Stimulated activated CD8-positive, alpha-beta memory T cell treated with anti-CD3 and anti-CD28 coated beads, Interleukin-4, amount 100 ng/mL, for 4 hours (primary cell): ENCODE measurements at places on chromosomes 6 and 20.

DNA sequence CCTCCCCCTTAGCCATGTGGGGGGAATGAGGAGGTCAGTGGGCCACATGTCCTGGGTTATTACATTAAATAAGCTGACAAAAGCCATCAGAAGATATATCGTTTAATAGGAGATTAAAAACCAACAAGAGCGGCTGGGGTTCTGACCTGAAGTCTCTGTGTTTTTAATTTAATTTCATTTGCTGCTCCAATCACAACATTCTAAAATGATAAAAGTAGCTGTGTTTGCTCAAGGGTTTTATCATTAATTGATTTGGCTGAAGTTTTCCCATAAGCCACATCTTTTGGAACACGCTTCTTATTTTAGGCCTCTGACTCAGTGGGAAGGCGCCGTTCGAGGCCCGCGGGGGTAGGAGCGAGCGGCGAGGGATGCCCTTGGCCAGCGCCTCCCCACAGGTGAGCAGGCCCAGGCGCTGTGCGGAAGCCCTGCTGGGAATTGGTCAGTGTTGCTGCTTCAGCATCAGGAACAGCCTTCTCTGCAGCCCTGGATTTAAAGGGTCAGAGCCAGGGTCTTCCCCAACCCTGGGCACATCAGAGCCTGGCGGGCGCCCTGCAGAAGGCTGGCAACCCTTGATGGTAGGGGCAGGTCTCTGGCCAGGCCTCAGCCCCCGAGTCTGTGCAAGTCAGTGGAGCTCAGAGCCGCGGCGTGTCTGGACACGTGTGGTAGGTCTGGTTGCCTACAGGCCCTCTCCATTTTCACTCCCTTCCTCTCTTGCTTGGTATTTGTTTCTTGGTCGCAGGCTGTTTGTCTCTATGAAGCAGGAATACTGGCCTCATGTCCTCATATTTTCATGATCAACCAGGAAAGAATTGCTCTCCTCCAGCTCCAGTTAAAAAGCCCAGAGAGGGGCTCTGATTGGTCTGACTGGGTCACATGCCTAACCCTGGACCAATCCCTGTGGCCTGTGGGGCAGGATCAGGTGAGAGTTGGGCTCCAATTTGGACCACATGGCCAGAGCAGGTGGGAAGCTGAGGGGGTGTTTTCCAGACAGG lies 30.9 kb upstream of the MLN start:
- no peak for DNase-seq

GRCh38 chr6:119043783-119044182 lies 34.7 kb downstream of the FAM184A start:
- no peak for DNase-seq

DNA sequence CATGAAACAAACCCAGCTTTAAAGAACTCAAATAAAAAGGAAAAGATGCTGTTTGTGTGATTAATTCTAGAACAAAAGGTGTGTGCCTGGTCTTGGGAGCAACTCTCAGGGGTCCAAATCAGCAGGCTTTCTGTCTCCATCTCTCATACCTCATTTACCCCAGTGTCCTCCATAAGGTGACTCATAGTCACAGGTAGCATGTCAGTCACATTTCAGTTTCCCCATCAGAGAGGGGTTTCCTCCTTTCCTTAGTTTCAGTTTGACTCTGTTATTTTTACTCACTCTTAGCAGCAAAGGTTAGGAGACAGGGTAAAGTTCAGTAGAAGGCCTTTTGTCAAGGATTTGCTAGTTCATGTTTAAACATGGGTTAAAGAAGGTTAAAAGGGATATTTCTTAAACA lies 46.2 kb downstream of the OGFRL1 start:
- DNase-seq, result no peak

DNA sequence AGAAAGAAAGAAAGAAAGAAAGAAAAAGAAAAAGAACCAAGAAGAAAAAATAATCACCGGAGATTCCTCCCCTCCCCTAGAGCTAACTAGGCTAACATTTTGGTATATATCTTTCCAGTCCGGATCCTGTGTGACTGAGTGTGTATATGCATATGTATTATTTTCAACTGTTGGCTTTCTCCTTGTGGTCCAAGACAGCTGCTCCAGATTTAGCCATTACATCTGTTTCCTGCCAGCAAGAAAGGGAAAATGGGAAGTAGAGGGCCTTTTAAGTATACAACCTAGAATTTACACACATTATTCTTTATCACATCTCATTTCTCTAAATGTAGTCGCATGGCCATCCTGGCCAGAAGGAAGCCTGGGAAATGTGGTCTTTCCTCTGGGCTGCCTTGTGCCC lies 15.2 kb downstream of the SLC52A3 start:
- DNase-seq, result no peak

DNA sequence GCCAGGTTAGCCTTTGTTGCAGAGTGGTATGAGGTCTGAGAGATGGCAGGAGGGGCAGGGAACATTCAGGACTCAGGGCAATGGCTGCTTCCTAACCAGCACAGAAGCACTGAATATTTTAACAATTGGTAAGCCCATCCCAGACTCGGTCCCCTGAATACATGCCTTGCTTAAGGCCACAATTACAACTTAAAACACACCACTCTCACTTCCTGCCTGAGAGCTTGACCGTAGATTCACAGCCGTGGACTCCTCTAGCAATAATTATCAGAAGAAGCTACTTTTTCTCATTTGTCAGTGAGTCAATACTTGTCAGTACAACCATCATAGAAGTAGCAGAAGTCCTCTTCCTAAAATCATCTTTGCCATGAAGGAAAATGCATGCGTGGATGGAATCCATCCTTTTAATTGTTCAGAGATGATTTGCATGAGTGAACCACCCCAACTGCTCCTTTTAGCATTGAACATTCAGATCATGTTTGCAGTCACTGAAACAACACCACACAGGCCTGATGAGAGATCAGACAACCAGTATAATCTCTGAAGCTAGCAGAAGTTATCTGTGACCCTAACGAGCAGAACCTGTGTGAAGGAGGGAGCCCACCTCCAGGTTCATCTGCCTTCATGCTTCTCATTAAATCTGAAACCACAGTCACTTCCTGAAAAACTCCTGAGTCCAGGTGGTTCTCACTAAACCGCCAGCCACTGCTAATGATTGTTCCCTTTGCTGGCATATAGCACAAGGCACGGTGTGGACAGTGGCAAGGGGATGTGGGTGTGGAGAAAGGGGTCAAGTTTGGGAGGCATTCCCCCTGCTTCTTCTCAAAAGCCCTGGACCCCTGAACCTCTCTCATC lies 333.9 kb upstream of the CNR1 start:
- no peak for DNase-seq

DNA sequence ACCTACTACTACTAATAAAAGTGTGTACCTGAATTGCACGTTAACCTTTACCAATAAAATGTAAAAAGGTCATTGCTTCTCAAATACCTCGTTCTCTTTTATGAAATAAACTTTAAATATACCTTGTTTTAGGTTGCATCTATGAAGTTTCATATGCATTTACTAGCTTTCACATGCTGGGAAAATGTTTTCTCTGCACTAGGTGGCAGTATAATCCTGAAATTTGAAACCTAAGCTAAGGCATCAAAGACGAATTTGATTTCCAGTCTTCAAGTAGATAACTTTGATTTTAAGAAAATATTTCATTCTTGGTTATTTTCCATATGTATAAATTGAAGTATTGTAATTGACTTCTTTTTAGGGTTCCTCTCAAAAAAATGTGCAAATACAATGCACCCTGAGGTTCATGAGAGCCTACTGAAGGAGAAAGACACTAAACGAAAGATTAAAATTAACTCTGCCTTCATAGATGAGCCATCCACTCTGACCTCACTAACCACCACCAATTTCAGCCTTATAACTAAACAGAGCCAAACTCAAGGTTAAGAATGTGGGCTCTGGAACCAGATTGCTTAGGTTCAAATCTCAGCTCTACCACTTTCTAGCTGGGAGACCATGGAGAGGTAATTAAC lies 7.3 kb upstream of the COL9A1 start:
- no peak for DNase-seq

- no peak for DNase-seq
Observed at GRCh38 chr6:157539421-157539822, 158.4 kb downstream of the ZDHHC14 start.

DNA sequence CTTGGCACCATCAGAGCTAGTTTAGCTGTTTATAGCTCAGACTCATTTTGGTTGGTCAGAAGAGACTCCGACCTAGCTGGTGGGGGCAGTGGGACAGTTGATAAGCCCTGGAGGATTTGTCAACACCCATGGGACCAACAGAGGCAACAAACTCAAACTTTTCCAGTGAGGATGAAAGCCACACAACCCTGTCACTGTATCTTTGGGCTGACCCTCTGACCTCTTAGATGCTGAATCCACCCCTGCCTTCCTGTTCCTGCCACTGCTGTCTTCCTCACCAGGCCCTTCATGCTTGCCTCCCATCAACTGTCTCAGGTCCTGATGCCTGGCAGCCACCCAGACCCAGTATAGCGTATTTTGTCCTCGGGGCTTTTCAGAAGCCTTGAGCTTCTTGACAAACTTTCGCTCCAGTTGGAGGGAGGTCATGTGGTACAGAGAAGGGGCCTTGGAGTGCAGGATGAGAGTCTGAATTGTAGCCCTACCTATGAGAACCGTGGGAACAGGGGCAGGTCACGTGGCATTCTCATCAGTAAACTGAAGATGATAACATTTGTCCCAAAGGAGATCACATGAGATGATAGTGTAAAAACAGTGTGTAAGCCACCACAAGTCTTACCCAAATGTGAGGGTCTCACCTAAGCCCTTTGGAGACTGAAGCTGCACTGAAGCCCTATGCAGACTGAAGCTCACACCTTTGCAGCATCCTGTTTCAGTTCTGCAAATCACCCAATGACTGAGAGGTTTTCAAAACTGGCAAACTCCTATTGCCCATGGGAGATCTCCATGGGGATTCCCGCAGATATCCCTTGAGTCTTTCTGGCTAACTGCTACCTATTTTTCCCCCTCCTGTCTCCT lies 72.0 kb upstream of the F13A1 start:
- no peak for DNase-seq

DNA sequence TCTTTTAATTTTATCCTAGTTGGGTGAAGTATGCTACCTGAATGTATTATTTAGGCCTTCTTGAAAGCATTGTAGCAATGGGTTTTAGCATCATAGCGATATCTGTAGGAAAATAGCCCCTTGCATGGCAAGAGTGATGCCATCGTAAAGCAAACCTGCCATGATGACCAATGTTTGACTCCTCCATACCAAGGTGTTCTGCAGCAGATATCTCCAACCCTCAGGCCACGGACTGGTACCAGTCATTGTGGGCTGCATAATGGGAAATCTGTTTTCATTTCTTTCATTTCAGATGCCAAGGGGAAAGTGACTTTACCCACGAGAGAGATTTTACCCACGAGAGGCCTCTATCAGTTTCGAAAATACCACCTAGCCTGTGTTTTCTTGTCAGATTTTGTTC lies 6.2 kb downstream of the TXLNB start:
- DNase-seq, result no peak

DNA sequence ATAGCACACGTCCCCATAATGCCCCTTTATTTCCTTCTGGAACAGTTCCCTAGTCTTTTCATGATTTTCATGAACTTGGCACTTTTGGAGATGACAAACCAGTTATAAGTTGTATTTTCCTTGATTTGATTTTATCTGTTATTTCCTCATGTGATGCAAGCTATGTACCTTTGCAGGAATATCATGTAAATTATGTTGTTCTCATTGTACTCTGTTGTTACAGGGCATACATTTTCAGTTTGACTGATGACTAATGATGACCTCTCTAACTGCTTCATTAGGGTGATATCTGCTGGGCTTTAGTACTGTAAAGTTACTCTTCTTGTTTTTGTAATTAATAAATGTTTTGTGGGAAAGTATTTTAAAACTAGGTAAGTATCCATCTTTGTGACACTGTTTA lies 147.3 kb downstream of the ZFAND3 start:
- no peak for DNase-seq

- no peak for DNase-seq
Observed at GRCh38 chr6:99603421-99604165, 3.0 kb upstream of the PRDM13 start.

DNA sequence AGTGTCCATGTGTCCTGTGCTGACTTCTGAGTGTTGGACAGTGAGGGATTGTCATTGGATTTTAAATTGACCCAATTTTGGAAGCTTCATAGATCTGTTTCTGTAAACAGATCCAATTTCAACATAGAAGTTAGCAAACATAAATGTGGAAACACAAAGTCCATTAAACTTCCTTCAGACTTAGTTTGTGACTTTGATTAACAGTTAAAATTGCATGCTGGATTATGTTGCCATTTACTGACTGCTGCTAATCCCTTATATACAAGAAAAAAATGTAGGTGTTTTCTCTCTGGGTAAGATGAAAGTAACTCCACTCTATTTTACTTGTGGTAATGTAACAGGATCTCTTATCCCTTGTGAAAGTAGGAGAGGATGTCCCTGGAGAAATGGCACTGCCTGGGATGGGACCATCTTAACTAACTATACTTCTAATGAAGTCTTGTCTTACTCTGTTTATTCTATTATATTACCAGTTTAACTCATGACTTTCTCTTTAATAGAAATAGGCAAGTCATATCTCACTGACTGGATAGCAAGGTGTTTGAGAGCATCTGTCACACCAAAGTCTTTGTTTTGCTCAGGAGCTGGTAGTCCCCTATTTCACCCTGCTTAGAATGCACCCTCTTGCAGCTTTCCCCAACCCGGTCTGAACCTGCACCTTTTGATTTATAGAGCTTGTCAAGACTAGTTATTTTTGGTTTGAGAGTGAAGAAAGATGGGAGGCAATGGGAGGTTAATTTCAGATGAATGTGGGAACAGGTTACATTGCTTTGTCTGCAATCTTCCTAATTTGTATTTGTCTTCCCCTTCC lies 7.2 kb downstream of the TPX2 start:
- DNase-seq, result no peak

DNA sequence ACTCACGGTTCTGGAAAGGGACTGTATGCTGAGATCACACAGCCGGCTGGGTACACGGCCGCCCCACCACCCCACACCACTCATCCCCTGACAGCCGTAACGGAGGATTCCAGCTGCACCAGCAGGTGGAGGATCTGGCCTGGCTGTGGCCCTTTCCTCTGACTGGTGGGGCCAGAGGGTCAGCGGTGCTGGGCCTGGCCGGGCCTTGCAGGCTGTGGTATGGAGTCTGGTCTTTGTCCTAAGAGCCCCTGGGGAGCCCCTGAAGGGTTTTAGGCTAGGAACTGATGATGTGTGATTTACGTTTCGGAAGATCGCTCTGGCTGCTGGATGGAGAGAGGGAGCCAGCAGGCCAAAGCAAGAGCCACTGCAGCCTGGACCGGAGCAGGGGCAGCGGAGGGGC lies 26.6 kb downstream of the NOL4L start:
- no peak for DNase-seq

DNA sequence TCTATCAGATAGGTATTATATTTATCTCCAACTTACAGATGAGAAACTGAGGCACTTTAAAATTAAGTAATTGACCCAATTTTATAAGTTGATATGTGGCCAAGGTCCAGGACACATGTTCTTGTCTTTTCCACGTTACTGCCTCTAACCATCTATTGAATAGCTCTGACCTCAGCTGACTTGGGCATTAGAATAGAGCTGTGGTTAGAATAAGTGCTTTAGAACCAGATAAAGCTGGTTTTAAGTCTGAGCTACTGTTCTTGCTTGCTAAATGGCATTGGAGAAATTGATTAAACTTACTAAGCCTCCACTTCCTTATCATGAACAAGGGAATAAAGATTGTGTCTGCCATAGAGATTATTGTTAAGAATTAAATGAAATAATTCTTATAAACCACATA lies 147.8 kb upstream of the DTNBP1 start:
- no peak for DNase-seq

- no peak for DNase-seq
Observed at GRCh38 chr6:148507774-148508173, 165.1 kb downstream of the SASH1 start.

GRCh38 chr6:141677598-141678211 lies 455.0 kb upstream of the GJE1 start:
- no peak for DNase-seq
